Activated naive CD8-positive, alpha-beta T cell treated with anti-CD3 and anti-CD28 coated beads for 36 hours (primary cell): ENCODE measurements at places on chromosomes 16 and 17.

DNA sequence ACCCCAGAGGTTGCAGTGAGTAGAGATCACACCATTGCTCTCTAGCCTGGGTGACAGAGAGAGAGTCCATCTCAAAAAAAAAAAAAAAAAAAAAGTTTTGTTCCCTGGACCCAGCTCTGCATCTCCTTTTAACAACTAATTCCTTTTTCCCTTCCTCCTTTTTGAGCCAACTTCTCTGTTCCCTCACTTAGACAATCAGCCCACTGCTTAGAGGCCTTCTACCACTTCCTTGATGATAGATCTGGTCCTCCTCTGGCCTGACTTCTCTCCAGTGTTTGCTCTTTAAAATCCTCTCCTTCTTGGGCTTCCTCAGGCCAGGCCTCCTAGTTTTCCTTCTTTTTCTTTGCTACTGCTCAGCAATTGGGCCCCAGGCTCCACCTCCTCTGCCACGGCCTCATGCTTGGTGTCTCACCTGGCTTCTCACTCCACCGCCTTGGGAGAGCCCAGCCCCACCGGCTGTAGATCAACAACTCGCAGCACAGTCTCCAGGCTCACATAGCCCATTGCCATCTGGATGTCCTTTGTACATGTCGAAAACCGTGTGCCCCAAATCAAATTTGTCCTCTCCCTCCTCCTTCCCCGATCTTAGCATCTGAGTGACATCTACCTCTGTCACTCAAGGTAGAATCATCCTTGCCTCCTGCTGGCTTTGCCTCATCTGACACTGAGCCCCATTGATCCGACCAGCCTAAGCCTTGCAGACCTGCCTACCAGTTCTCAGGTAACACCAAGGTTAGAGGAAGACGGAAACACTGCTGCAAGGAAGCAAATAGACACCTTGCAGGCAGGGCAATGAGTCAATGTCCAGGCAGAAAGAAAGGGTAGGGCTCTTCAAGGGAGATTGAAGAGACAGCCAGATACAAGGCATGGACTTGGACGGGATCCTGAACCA is 17.4 kb downstream of the ARHGAP27 start:
- no peaks in the 10 kb centered on the region for H3K36me3 ChIP-seq
- H3K27ac ChIP-seq: peak overlapping the region; percentile 9
- no peak overlapping the region for H3K4me3 ChIP-seq
- H3K4me1 ChIP-seq: peaks cover 17% of the 10 kb centered on the region
- H3K27me3 ChIP-seq: no peaks in the 10 kb centered on the region

GRCh38 chr16:50906454-50906853 is 164.6 kb downstream of the CYLD start:
- peaks cover 5% of the 10 kb centered on the region for H3K27me3 ChIP-seq
- no peak overlapping the region for H3K27ac ChIP-seq
- H3K4me3 ChIP-seq: no peak overlapping the region
- no peaks in the 10 kb centered on the region for H3K4me1 ChIP-seq
- no peak for DNase-seq

- no peak for DNase-seq
- no peaks in the 10 kb centered on the region for H3K36me3 ChIP-seq
- no peak overlapping the region for H3K4me3 ChIP-seq
- no peak overlapping the region for H3K27ac ChIP-seq
- H3K4me1 ChIP-seq: peaks cover 1% of the 10 kb centered on the region
Observed at GRCh38 chr16:21101631-21102420, 48.8 kb downstream of the DNAH3 start.

DNA sequence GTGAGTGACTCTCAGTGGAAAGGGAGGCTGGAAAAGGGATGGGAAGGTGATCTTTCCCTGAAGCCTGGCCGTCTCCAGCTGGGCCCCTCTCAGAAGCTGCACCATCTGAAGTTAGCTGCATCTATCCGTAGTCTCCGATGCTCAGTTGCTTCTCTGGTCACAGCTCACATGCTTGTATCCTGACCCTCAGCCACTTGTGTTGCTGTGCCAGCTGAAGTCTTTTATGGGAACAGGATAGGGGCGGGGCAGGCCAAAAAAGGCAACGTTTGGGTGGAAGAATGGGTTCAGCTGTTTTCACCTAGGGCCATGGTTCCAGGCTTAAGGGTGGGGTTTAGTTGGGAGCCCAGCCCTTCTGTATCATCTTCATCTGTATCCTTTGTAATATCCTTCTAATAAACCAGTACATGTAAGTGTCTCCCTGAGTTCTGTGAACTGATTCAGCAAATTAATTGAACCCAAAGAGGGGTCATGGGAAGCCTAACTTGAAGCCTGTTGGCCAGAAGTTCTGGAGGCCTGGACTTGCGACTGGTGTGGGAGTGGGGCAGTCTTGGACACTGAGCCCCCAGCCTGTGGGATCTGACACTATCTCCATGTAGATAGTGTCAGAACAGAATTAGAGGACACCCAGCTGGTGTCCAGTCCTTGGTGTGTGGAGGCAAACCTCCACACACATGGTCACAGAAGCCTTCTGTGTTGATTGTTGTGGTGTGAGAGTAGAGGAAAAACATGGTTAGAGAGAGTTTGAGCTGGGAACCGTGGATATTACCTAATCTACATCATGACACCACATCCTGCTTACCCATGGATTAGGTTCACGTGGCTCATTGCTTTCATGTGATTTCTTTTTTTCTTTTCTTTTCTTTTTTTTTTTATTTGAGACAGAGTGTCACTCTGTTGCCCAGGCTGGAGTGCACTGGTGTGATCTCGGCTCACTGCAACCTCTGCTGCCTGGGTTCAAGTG is 49.3 kb upstream of the FBXO47 start:
- H3K36me3 ChIP-seq: no peaks in the 10 kb centered on the region
- DNase-seq: no peak
- H3K27ac ChIP-seq: peak overlapping the region; percentile 74
- peaks cover 23% of the 10 kb centered on the region for H3K4me1 ChIP-seq

- no peak overlapping the region for H3K4me3 ChIP-seq
- no peaks in the 10 kb centered on the region for H3K4me1 ChIP-seq
Observed at GRCh38 chr17:30570191-30570590, 93.0 kb downstream of the GOSR1 start.

DNA sequence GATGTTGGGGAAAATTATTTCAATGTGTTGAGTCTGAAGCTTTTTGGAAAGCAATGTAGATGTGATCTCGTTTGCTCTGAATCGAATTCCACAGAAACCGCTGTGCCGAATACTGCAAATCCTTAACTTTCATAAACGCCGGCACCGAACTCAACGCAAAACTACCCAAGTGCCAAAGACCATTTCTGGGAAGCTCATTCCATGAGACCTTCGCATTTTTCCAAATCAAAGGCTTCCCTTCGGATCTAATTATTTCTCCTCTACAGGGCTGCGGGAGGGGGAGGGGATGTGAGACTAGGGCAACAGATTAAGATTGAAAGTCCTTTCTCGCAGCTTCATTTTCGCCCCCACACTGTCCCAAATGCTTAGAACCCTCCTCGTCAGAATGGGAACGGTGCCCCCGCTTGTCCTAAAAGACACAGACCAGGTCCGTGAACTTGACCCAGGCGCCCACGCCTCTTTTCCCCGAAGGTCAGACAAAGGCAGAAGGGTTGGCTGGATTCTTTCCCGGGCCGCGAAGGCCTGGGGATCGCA is 4.0 kb downstream of the PRAC1 start:
- H3K27me3 ChIP-seq: peaks cover 97% of the 10 kb centered on the region
- no peak for DNase-seq
- peaks cover 3% of the 10 kb centered on the region for H3K36me3 ChIP-seq
- no peak overlapping the region for H3K27ac ChIP-seq
- no peak overlapping the region for H3K4me3 ChIP-seq

- no peak overlapping the region for H3K27ac ChIP-seq
- no peaks in the 10 kb centered on the region for H3K36me3 ChIP-seq
- H3K4me3 ChIP-seq: no peak overlapping the region
- no peak for DNase-seq
Observed at GRCh38 chr17:50853015-50853615, 13.0 kb downstream of the TOB1 start.

GRCh38 chr17:44354582-44355561 is 8.8 kb downstream of the FAM171A2 start:
- H3K27me3 ChIP-seq: no peaks in the 10 kb centered on the region
- peaks cover 3% of the 10 kb centered on the region for H3K36me3 ChIP-seq
- H3K4me1 ChIP-seq: peaks cover 10% of the 10 kb centered on the region

DNA sequence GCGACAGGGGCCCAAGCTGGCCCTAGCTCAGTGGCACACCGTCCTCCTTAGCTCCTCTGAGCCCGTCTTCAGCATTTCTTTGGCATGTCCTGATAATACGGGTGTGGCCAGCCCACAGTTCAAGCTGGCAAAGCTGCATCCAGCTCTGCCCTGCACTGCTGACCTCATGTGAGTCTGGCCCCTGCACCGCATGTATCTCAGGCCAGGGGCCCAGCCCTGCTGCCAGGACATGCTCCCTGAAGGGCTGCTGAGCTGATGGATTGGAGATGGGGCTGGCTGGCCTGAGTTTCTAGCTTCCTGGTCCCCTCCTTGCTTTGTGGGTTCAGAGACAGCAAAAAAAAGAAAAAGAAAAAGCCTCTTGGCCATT is 2.4 kb downstream of the DOC2B start:
- no peak overlapping the region for H3K4me3 ChIP-seq
- H3K36me3 ChIP-seq: no peaks in the 10 kb centered on the region
- H3K4me1 ChIP-seq: no peaks in the 10 kb centered on the region
- no peak for DNase-seq
- peaks cover 44% of the 10 kb centered on the region for H3K27me3 ChIP-seq
- no peak overlapping the region for H3K27ac ChIP-seq

DNA sequence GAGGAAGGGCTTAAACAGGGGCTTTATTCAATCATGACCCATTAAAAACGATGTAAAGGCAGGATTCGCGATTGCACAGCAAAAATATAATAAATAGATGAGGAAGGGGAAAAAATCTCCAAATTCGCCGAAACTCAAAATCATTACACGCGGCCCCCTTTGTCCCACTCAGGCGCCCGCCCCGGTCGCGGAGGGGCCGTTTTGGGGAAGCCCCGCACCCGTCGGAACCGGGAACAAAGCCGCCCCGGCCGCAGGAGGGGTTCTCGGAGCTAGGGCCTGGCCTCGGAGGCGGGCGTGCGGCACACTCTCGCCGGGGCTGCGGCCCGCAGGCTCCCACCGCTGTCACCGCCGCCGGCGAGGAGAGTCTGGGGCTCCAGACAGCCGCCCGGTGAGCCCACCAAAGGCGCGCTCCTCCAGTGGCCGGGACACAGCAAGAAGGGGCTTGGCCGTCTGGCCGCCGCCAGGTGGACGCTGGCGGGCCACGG is 521 bp downstream of the C16orf87 start:
- H3K4me1 ChIP-seq: peaks cover 27% of the 10 kb centered on the region
- H3K27ac ChIP-seq: peak overlapping the region; percentile 94
- peak overlapping the region; percentile 92 for H3K4me3 ChIP-seq

- H3K4me1 ChIP-seq: peaks cover 6% of the 10 kb centered on the region
- H3K27ac ChIP-seq: no peak overlapping the region
- no peak overlapping the region for H3K4me3 ChIP-seq
- no peaks in the 10 kb centered on the region for H3K36me3 ChIP-seq
- peak; percentile 70 for DNase-seq
- H3K27me3 ChIP-seq: peaks cover 16% of the 10 kb centered on the region
Observed at GRCh38 chr16:67399218-67399733, 6.0 kb upstream of the TPPP3 start.

- no peak overlapping the region for H3K27ac ChIP-seq
- no peaks in the 10 kb centered on the region for H3K27me3 ChIP-seq
- no peak for DNase-seq
Observed at GRCh38 chr17:81125573-81126081, 39.7 kb upstream of the PVALEF start.

- peaks cover 27% of the 10 kb centered on the region for H3K36me3 ChIP-seq
- no peak for DNase-seq
- H3K4me3 ChIP-seq: no peak overlapping the region
- H3K27me3 ChIP-seq: no peaks in the 10 kb centered on the region
Observed at GRCh38 chr17:12993631-12994030, 24.2 kb downstream of the ELAC2 start.

- DNase-seq: peak; percentile 70
- peak overlapping the region; percentile 98 for H3K4me3 ChIP-seq
- peaks cover 85% of the 10 kb centered on the region for H3K36me3 ChIP-seq
- H3K4me1 ChIP-seq: peaks cover 78% of the 10 kb centered on the region
- no peaks in the 10 kb centered on the region for H3K27me3 ChIP-seq
- peak overlapping the region; percentile 99 for H3K27ac ChIP-seq
Observed at GRCh38 chr16:27318392-27319256, 4.8 kb downstream of the IL4R start.

DNA sequence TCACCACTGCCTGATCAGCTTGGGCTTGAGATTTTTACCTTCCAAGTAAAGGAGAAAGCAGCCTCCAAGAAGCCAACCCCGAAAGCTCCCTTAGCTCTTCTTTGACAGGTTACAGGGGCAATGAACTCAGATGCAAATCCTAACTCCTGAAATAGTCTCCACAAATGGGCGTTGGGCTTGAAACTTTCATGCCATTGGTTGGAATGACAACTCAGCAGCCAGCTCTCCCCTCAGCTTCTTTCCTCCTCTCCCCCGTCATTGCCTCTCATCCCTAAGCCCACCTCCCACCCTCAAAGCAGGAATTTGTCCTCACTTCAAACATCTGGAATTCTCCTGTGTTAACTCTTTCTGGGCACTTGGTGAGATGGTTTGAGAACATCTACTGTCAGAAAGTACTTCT is at the start of gene TAT:
Gene TAT (minus strand): TSS at position 122 of the 400 bp plus-strand sequence. CDS start 677 bp downstream, outside the sequence.
- no peak for DNase-seq
- H3K27me3 ChIP-seq: peaks cover 17% of the 10 kb centered on the region
- H3K27ac ChIP-seq: no peak within 1 kb of the TSS
- H3K4me1 ChIP-seq: no peaks in the 10 kb centered on the region

DNA sequence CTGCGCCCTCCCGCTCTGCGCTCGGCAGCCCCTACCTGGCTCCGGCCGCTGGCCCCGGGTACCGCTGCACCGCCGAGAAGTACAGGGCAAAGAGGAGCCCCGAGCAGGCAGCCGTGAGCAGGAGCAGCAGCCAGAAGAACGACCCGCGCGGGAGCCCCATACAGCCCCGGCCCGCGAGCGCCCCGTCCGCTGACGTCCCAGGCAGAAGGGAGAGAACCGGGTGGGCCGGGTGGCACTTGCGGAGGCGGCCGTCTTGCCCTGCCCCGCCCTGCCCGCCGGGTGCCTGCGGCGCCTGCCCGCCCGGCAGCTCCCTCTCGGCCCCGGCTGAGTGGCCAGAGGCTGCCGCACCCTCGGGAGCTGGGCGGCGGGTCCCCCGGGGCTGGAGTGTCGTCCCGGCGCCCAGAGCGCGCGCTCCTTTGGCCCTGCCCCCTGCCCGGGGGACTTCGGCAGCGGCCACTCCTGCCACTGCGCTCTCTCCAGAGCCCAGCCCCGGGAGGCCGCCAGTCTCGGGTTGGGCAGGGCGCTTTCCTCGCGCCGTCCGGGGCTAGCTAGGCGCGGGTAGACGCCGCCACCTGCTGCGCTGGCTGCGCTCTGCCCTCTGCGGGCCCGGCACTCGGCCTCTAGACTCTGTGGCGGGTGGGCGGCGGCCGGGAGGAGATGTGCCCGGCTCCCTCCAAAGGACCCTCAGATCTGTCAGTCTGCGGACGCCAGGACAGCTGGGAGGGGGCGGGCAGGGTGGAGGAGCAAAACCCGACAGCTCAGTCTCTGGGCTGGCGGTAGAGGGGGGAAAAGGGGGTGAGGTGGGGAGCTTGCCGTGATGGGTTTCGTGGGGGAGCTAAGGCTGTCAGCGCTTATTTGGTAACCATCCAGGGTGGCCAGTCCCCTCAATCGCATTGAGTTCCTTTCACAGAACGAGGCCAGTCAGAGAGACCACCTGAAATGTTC is at the start of gene ST6GALNAC2:
Gene ST6GALNAC2 (minus strand): TSS at position 212 of the 945 bp plus-strand sequence. CDS start 52 bp downstream, at position 160.
- H3K4me3 ChIP-seq: peak within 1 kb of the TSS; percentile 42
- H3K27ac ChIP-seq: no peak within 1 kb of the TSS
- H3K27me3 ChIP-seq: peaks cover 71% of the 10 kb centered on the region
- H3K4me1 ChIP-seq: peaks cover 4% of the 10 kb centered on the region
- DNase-seq: peak; percentile 46

- H3K27me3 ChIP-seq: no peaks in the 10 kb centered on the region
- H3K27ac ChIP-seq: no peak overlapping the region
- DNase-seq: no peak
Observed at GRCh38 chr16:85438981-85439685, 174.0 kb upstream of the GSE1 start.

- H3K27me3 ChIP-seq: peaks cover 74% of the 10 kb centered on the region
- no peak overlapping the region for H3K27ac ChIP-seq
- no peak overlapping the region for H3K4me3 ChIP-seq
Observed at GRCh38 chr17:9024497-9024896, 3.2 kb downstream of the NTN1 start.
